ENCODE measurements at places on chromosomes 12 and 14. TPM values are rescaled to one million over a fixed set of nuclear protein-coding genes. Genes with fewer than 3 reads are reported as not detected.

DNA sequence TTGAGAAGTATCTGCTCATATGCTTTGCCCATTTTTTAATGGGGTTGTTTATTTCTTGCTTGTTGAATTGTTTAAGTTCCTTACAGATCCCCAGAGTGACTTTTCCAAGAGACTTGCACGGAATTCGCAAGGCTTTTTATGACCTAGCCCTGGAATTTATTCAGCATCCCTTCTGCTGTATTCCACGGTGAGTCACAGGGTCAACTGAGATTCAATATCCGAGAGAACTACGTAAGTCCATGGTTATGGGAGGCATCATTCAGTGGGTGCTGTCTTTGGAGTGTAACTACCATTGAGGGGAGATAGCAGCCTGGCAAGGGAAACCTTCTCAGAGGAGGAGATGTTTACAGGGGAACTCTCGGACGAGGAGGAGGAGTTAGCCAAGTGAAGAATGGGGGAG is 20.9 kb upstream of the GPRC5A start:
- no peak for DNase-seq

GRCh38 chr12:69348162-69348938 is at the start of gene LYZ:
LYZ (plus strand) TSS chr12:69348381; CDS start chr12:69348409, 28 bp downstream.
- no peak for DNase-seq

- DNase-seq, result no peak
Measured at GRCh38 chr12:1532375-1533165, 61.8 kb downstream of the FBXL14 start.

HPD gene
- total RNA-seq, result 2.8 TPM

DNA sequence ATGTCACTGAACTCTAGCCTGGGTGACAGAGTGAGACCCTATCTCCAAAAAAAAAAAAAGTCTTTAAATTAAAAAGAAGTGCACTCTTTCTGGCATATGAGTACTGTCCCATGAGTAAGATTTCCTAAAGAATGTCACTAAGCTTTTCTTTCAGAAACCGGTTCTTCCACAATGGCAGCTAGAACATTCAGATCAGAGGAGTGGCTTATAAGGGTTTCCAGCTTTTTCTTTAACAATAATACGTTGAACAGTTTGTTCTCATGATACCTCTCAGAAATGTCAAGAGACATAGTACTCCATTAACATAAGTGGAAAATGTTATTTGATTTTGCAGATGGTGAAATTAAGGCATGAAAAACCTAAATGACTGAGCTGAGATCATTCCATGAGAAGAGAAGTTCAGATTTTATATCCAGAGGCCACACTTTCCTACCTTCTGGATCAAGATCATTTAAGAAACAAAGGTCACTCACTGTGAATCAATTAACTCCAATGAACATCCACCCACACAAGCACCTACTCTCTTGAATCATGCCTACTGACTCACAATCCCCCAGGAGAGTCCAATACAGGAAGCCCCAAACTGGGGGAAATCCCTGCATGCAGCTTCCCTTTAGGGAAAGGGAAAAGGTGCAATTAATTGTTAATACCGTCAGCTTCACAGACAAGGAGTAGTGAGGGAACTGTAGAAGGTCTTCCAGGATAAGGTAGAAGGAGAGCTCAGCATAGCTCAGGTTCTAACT is 86.9 kb downstream of the SPTSSA start:
- no peak for DNase-seq

ADAM21 gene
- total RNA-seq, result 0.16 TPM

GRCh38 chr12:3935078-3935477 is 61.9 kb upstream of the PARP11 start:
- no peak for DNase-seq

HOXC9 gene
- total RNA-seq, result not detected

GRCh38 chr12:5808981-5809380 is 136.1 kb downstream of the ANO2 start:
- no peak for DNase-seq

GRCh38 chr12:39102474-39103209 is 197.3 kb upstream of the CPNE8 start:
- no peak for DNase-seq

SLC35E3 gene
- 7.1 TPM for total RNA-seq

ADGRD1 gene
- 9.7 TPM for total RNA-seq

NIN gene
- 99.8 TPM for total RNA-seq

DNA sequence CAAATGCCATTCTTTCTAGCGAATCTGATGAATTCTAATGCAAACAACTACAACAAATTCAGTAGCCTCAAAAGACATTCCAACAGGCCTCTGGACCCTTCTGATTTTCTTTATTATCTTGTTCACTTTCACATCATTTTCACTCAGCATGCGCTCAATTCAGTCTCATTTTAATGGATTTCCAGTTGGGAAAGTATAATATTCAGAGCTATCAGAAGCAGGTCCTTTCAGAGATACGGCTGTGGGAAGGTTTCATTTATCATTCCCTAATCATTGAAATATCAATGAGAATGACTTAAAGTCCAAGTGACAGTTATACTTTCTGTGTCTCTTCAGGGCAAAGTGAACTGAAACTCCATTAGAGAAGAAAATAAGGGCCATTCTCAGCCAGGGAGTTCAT is 1083.7 kb upstream of the FLRT2 start:
- DNase-seq, result no peak

GRCh38 chr14:104108570-104109541 is 23.4 kb downstream of the ASPG start:
- DNase-seq, result peak; percentile 65

- DNase-seq, result no peak
Measured at GRCh38 chr14:96826818-96827217, 29.6 kb downstream of the VRK1 start.

DNA sequence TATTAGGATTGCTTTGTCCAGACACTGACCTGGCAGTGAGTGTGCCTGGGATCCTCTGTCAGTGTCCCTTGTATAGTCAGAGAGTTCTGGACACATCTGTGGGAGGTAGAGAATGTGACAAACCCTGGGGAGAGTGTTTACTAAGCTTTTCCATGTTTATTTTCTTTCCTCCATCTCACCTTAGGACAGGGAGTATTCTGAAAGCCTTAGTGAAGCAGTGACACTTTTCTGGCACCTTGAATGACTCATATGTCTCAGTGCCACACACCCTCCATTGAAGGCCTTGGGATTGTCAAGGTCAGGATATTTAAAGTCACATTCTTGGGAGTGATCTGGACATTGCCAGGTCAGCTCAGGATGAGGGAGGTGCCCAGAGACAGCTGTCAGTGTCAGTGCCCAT is 34.9 kb upstream of the CTDSP2 start:
- DNase-seq, result no peak

DNA sequence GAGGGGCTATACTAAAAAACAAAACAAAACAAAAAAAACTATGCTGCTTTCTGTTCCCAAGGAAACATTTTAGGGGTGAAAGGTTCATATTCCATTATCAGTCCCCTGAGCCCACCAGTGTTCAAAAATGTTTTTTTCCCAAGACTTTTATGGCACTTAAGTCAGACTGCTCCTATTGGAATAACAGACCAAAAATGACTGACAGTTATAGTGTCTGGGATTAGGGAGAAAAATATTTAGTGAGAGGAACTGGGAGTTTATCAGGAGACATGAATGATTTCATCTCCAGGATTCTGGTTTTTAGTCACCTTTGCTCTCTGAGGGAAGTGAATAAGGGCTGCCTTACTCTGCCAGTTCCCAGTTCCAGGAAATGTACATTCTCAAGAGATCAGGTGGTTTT is 68.0 kb downstream of the PDE3A start:
- no peak for DNase-seq

- DNase-seq, result no peak
Measured at GRCh38 chr12:81888106-81888740, 129.1 kb upstream of the PPFIA2 start.

DNA sequence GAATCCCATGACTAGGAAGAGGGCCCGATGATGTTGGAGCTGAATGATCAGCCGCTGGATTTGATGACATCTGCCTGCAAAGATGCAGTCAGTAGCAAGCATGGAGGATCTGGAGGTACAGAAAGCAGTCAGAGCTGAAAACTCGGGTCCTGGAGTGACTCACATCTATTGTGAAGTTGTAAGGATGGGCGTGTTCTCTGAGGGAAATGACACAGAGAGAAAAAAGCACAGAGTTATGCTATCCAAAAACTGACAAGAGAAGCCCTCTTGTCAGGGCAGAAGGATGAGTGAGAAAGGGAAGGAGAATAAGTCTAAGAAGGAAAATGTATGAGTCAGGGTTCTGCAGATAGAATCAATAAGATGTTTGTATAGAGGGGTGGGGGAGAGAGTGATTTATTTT is 380.4 kb upstream of the CCDC196 start:
- no peak for DNase-seq

MYO1A gene
- total RNA-seq, result 1.4 TPM

GRCh38 chr12:101714877-101715444 is 17.5 kb downstream of the CHPT1 start:
- no peak for DNase-seq

DNA sequence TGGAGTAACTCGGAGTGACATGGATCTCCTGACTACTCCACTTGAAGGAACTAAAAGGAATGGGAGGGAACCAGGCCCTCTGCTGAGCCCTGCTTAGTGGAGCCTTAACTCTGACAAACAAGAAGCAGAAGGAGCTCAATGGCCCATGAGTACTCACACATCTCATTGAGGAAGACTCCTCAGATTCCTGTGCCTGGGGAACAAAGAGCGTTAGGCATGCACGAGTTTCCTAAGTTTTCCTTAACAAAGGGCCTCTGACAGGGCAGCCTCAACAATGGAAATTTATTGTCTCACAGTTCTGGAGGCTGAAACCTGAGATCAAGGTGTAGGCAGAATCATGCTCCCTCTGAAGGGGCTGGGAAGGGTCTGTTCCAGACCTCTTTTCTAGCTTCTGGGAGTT is 185.7 kb upstream of the NTF3 start:
- no peak for DNase-seq

GRCh38 chr14:83711046-83711445 is 1818.9 kb upstream of the FLRT2 start:
- no peak for DNase-seq

KRT79 gene
- total RNA-seq, result not detected

DNA sequence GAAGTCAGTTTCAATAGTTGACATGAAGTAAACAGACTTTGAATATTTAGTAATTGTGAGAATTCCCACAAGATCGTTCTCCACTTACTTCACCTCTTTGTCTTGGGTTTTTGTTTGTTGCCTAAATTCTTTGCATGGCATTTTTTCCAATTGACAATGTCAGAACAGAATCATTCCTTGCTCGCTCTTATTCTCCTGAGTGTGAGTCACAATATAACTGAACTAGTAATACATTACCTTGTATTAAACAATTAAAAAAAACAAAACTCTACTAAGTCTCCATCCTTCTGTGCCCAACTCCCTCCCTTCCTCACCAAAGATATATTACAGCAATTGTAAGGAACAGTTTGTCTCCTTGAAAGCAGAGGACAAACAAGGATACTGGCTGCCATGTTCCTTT is 638.8 kb upstream of the NOVA1 start:
- DNase-seq, result no peak

DNA sequence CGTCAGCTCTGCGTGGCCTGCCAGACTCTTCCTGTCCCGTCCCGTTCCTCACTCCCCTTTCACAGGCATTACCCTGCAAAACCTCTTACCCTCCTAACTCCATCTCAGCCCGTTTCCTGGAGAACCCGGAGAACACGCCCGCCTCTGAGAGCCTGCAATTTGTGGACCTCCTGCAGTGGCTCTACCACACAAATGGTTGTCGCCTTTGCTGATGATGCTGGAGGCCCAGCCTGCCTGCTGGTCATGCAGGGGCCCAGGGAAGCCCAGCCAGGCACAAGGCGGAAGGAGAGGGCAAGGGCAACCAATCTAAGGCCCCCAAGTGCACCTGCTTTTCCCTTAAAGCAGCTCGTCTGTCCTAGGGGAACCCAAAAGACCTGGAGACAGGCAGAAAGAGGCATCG is 22.5 kb downstream of the RFLNA start:
- DNase-seq, result no peak

CPNE6 gene
- not detected for total RNA-seq

APOF gene
- not detected for total RNA-seq

DNA sequence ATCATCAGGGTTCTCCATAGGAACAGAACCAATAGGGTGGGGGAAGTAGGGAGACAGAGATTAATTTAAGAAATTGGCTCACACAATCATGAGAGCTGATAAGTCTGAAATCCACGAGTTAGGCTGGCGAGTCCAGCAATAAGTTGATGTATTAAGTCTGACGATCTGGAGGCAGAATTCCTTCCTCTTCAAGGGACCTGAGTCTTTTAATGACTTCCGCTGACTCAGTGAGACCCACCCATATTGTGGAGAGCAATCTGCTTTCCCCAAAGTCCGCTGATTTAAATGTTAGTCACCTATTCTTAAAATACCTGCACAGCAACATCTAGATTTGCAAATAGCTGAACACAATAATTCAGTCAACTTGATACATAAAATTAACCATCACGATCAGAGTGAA is 97.8 kb downstream of the SPTSSA start:
- no peak for DNase-seq

DNA sequence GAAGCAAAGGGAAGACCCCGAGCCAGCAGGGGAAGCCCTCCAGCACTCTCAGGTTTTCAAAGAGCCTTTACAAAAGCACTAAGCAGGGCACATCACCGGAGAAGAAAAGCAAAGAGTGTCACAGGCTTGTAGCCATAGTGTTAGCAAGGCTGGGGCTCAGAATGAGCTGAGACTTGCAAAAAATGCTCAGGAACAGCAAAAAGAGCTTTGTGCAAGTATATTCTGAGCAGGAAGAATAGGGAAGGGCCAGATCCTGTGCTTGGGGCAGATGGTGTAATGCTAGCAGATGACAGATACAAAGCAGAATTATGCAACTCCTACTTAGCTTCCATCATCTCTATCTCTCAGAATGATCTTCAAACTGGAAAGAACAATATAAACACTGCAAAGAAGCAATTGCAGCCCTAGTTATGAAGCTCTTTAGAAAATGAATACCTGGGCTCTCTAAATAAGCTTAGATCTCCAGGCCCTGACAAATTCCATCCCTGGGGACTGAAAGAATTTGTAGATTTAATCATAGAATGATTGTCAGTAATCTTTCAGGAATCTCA is 23.7 kb upstream of the PARP11 start:
- no peak for DNase-seq

DNA sequence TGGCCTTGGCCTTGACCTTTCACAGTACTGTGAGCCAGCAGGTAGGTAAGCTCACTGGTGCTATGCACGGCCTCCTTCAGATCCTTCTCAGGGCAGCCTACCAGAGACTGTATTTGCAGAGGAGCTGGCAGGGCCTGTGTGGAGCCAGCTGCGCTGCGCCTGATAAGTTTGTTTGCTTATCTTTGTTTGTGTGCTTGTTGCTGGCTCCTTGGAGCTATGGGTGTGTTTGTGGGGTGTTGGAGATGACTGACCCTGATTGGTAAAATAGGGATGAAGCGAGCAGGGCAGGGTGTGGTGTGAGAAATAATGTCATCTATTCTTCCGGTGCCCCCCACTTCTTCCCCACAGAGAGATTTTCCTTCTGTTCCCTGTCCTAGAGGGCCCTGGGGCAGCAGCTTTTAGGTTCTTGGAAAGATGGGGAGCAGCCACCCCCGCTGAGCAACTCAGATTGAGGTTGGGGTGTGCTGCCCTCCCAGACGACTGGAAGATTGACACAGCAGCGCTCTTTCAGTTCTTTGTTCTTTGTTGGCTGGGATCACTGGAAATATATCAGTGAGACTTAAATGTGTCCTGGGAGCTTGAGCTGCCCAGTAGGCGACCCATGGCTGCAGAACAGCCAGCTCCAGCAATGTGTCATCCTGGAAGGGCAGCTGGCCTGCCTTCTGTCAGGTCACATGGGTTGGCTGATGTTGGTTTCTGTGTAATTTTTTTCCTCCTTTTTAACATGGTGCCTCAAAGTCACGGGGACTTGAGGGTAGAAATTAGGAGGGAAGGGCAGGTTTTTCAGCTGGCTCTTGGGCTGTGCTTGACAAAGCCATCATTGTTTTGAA is 19.6 kb downstream of the MLXIP start:
- no peak for DNase-seq

Data from spleen (tissue), 13 donors.